ENCODE measurements at places on chromosomes 6 and 20. TPM values are rescaled to one million over a fixed set of nuclear protein-coding genes. Genes with fewer than 3 reads are reported as not detected.

The HTR1B gene
- total RNA-seq, result not detected

The ANKRD66 gene
- not detected for total RNA-seq

The OR2H2 gene
- total RNA-seq, result not detected

The DEF6 gene
- total RNA-seq, result 219 TPM

The FAM8A1 gene
- total RNA-seq, result 10.7 TPM

The NMBR gene
- not detected for total RNA-seq

DNA sequence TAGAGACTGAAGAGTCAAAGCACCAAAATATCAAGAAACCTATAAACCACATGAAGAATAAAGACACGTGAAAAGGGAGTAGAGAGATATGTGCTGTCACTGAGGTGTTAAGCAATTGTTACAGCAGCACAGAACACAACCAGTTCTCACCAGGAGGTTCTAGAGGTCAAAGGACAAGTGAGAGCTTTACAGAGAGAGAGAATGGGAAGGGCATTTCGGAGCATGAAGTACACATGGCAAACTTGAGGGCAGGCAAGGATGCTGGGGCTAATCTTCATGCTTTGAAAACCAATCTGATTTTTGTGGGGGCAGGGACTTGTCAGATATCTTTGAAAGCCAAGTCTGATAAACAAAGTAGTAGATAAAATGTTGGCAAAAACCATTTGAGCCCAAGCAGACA lies 142.3 kb upstream of the NRSN1 start:
- H3K4me1 ChIP-seq, result no peaks in the 10 kb centered on the region
- no peaks in the 10 kb centered on the region for H3K36me3 ChIP-seq
- no peak overlapping the region for H3K27ac ChIP-seq
- no peak for DNase-seq

DNA sequence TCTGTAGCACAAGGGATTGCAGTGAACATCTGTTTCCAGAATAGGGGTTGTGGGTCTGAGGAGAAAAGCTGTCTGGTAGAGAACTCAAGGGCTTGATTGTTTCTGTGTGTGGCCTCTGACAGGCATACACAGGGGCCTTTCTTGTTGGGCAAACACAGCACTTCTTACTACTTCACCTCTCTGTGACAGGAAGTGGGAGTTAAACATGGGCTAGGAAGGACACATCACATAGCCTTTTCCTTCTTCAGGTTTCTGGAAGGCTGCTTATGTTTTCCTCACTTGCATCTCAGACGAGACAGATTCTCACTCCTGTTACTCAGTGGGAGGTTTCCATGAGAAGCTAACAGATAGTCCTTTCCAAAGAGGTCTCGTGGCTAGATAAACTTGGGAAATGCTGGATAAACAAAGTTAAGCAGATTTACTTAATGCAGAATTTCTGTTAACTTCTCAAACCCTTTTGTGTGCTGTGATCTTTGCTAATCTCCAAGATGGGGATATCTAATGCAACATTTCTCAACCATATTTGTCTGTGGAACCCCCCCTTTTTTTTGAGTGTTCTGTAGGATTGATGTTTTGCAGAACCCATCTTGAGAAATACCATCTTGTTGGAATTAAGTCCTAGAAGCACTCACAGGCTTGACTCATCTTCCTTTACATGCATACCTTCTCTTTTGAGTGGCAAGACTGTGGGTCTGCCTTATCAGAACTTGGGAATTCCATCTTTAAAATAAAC lies 41.9 kb upstream of the RNF8 start:
- no peaks in the 10 kb centered on the region for H3K27me3 ChIP-seq
- peaks cover 17% of the 10 kb centered on the region for H3K4me1 ChIP-seq
- peaks cover 30% of the 10 kb centered on the region for H3K36me3 ChIP-seq

- H3K36me3 ChIP-seq, result peaks cover 13% of the 10 kb centered on the region
- H3K27ac ChIP-seq, result peak overlapping the region; percentile 51
- no peak overlapping the region for H3K4me3 ChIP-seq
- H3K27me3 ChIP-seq, result no peaks in the 10 kb centered on the region
Measured at GRCh38 chr20:1336699-1337367, 7.9 kb upstream of the SDCBP2 start.

- peaks cover 10% of the 10 kb centered on the region for H3K27me3 ChIP-seq
- H3K27ac ChIP-seq, result peak overlapping the region; percentile 67
- H3K4me1 ChIP-seq, result peaks cover 26% of the 10 kb centered on the region
- H3K36me3 ChIP-seq, result peaks cover 9% of the 10 kb centered on the region
Measured at GRCh38 chr20:34710568-34710839, 6.4 kb downstream of the TP53INP2 start.

Measured in activated CD4-positive, alpha-beta T cell treated with anti-CD3 and anti-CD28 coated beads, Interleukin-2, amount 10 ng/mL, durations not matched to agents 7 days and 5 days (primary cell).